ENCODE measurements at places on chromosomes 1 and 21.
A peak's percentile ranks its signal among the peaks of the same experiment; 100 is the strongest.

- no peak for DNase-seq
Measured at GRCh38 chr1:197252973-197253372, 15.1 kb upstream of the CRB1 start.

GRCh38 chr1:222054416-222054815, 312.5 kb upstream of the DUSP10 start:
- no peak for DNase-seq

GRCh38 chr1:244065960-244066388, 14.9 kb downstream of the ZBTB18 start:
- DNase-seq, result no peak

DNA sequence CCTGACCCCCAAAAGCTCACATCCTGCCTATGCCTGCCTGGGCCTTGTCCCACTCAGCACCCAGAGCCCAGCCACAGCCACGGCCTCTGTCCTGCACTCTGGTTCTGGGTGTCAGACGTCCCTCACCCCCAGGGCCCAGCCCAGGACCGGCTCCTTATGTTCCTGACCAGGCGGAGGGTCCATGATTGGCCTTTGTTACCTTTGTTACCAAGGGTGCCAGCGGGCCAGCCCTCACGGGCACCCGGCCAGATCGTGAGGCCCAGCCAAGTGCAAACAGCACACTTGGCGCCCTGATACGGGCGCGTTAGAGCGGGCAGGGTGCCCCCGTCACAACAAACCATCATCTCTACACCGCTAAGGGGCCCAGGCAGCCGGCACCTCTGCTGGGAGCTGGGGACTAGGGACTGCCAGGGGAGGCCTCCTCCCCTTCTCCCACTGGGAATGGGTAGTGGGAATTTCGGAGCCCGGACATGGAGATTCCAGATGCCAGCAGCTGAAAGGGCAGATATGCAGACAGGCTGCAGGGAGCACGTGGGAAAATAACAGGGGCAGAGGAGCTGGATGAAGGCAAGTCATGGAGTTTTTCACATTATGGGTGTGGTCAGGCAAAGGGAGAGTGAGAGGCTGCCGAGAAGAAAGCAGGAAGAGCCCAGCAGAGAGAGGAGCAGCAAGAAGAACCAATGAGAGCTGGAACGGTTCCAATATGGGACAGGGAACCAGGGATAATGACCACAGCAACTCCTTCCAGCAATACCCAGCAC, 22.1 kb downstream of the HSPG2 start:
- no peak for DNase-seq

DNA sequence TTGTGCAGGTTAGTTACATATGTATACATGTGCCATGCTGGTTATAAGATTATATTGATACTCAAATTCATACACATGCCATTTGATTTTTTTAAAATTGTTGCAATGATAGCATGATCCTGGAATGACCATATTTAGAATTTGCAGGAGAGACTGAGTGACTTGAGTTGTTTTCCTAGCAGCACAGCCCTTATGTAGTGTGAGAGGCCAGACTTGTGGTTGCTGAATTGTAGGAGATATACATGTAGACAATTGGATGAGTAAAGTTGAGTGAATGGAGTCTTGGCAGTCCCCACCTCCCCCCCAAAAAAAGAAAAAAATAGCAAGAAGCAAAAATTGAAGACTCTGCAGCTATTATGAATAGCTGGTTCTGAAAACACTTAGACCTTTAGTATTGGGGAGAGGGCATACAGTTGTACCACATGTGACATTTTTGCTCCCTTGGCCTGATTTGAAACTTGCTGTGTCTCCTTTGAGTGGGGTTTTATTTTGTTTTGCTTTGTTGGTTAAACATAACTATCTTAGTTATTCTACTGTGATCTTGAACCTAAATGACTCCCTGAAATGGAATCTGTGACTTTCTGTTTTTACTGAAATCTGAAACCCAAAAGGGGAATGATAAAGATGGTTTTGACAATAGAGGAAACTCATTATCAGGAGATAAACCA, 280.3 kb downstream of the HMCN1 start:
- no peak for DNase-seq

DNA sequence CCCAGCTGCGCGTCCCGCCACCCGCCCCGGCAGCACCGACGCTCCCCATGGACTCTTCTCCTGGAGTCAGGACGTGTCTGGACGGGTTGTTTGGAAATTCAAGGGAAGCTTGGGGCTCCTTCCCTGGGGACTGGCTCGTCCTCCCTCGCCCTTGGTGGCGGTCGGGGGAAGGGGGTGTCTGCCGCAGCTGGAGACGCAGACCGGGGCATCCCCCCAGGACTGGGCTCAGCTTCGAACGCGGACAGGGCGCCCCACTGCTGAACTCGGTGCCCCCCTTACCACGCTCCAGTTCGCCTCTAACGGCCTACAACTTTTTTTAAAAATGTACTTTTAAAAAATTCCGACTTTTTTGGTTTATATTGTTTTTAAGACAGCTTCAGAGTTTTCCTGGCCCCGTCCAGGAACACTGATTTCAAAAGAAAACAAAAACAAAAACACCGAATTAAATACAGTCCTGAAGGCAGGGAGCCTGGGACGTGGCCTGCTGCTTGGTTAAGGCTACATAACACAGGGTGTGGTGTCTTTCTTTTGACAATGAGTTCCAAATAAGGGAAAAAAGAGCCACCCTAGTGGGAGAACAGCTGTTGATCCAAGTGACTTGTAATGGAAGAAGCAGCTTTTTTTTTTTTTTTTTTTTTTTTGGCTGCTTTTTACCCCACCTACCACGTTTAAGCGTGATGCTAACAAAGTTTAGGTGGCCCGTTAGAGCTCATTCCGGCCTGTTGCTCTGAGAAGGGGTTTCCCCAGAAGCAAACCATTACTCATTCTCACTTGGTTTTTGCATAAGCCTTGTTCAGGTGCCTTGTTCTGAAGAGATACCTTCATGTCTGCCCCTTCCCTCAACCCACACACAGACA, 862 bp upstream of the DIPK1A start:
- peak; percentile 63 for DNase-seq

GRCh38 chr1:245378311-245378722, 223.5 kb downstream of the KIF26B start:
- DNase-seq, result no peak

GRCh38 chr1:26607186-26607585, 77.6 kb downstream of the RPS6KA1 start:
- no peak for DNase-seq

- DNase-seq, result no peak
Measured at GRCh38 chr1:118988186-118989005, at the start of gene TBX15. TSS of gene TBX15 (minus strand) at chr1:118988343. CDS start at chr1:118987795, 548 bp downstream.

GRCh38 chr1:169044296-169044695, 62.2 kb upstream of the ATP1B1 start:
- DNase-seq, result no peak

- DNase-seq, result no peak
Measured at GRCh38 chr1:170687621-170688020, 23.7 kb downstream of the PRRX1 start.

GRCh38 chr1:110237386-110238152, 27.5 kb downstream of the KCNC4 start:
- no peak for DNase-seq

DNA sequence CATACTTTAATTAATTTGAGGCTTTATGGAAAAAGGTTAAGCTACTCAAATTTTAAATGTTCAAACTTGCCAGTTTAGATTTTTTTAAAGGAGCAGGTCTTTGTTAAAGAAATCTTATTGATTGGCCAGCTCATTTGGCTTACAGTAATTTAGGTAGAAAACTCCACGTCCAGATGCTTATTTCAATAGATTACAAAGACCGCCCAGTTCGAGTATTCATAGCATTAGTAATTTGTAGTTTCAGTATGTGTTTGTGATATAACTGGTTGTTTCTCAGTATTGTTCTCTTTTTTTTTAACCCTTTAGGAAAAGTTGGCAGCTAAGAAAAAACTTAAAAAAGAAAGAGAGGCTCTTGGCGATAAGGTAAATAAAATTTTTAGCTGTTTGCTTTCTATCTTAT, 1.6 kb downstream of the RPF1 start:
- DNase-seq, result no peak

DNA sequence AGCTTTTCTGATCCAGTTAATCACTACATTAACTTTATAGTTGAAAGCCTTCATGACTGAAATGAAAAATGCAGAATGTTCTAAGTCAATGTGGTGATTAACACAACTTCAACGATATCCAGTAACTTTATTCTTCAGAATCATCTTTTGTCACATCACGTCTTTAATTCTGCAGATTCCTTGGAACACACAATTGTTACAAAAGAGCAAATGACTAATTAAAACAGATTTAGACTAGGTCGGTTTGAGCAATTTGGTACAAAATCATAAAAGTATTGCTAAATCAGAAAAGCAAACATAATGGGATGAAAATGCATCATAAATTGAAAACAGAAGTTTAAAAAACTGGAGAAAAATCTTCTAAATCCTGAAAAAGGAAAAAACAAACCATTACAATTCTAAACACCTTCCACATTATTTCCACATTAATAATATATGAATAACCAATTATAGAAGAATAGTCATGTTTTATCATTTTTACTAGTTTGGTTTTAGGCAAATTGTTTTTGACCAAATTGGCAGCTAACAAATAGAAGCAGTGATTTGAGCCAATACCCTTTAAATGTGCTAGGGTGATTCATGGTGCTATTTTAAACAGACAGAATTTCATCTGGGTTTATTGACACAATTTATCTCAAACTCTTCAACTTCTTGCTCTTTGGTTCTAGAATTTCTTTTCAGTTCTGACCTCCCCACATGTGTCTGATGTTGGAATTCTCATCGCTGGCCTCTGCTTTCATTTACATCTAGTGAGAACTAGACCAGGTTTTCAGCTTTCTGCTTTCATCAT, 468.1 kb upstream of the PTBP2 start:
- no peak for DNase-seq

GRCh38 chr1:1630191-1630964, 1.6 kb upstream of the MMP23B start:
- DNase-seq, result peak; percentile 92

DNA sequence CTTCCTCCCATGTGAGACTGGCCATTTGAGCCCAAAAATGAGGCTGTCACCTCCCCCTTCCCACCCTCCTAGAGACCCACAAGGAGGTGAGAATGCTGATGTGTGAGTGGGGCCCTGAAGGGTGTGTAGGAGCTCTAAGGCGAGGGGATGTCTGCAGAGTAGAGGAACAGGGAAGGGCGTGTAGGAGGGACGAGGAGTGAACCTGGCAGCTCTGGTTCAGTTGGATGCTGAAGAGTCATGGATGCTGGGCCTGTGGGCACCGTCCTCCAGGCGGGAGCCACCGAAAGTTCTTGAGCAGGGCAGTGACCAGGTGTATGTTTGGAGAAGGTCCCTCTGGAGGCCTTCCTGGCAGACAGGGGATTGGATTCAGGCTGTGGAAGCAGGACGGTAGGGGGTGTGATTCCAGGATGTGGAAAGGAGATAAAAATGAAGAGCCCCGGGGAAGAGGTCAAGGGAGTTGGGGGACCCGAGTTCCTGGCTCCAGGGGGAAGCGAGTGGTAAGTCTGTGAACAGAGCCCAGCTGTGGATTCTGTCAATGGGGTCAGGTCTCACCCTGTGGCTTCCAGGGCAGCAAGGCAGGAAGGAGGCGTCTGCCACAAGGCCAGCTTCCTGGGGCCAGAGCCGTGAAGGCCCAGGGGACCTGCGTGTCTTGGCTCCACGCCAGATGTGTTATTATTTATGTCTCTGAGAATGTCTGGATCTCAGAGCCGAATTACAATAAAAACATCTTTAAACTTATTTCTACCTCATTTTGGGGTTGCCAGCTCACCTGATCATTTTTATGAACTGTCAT, 7.9 kb downstream of the SAMD11 start:
- DNase-seq, result no peak
